H7 (cell line): ENCODE measurements at places on chromosomes 1 and 21. TPM values are rescaled to one million over a fixed set of nuclear protein-coding genes. Genes with fewer than 3 reads are reported as not detected.

GRCh38 chr21:39452207-39452969, 618 bp downstream of the SH3BGR start:
- DNase-seq, result no peak

GRCh38 chr1:226649780-226650179, 89.3 kb downstream of the ITPKB start:
- peak; percentile 79 for DNase-seq

- no peak for DNase-seq
Observed at GRCh38 chr21:26918323-26919079, 48.4 kb downstream of the ADAMTS5 start.

GRCh38 chr1:110060034-110060661, 10.3 kb downstream of the ALX3 start:
- peak; percentile 91 for DNase-seq

GRCh38 chr1:77831566-77831965, 52.1 kb downstream of the MIGA1 start:
- no peak for DNase-seq

Gene SLC22A15
- 5.5 and 5.9 TPM in 2 replicates for total RNA-seq

- DNase-seq, result peak; percentile 39
Observed at GRCh38 chr1:21468599-21468998, 28.7 kb downstream of the NBPF3 start.

- no peak for DNase-seq
Observed at GRCh38 chr1:33973799-33974545, 110.1 kb downstream of the HMGB4 start.

GRCh38 chr1:68916221-68916902, 419.5 kb upstream of the DEPDC1 start:
- no peak for DNase-seq

- no peak for DNase-seq
Observed at GRCh38 chr1:61084491-61085031, 2.2 kb downstream of the NFIA start.
